ENCODE measurements at places on chromosomes 5 and 9. TPM values are rescaled to one million over a fixed set of nuclear protein-coding genes. Genes with fewer than 3 reads are reported as not detected.

DNA sequence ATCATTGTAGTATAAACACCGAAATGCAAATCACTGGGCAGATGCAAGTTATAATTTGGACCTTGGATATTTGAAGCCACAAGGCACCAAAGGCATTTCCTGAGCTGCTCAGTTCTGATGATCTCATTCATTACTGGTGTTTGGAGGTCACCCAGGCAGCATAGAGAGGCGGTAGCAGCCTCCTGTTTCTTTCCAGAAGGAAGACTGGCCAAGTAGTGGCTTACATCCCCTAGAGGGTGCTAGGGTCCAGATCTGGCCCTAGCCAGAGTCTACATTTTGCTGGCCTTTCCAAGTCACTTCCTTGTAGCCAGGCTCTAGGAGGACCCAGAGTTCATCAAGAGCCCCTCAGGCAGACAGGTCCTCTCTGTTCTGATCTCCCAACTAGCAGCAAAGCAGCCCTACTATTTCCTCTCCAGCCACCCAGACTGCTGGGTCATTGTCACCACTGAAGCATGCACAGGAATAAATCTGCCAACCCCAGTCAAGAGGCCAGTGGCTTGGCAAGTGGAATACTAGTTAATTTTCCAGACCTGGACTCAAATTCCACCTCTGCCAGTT lies 33.4 kb upstream of the TTC1 start:
- no peak for DNase-seq

Gene SPATA31D4
- total RNA-seq = not detected

GRCh38 chr5:125526966-125527365 lies 780.5 kb upstream of the ZNF608 start:
- DNase-seq = no peak

DNA sequence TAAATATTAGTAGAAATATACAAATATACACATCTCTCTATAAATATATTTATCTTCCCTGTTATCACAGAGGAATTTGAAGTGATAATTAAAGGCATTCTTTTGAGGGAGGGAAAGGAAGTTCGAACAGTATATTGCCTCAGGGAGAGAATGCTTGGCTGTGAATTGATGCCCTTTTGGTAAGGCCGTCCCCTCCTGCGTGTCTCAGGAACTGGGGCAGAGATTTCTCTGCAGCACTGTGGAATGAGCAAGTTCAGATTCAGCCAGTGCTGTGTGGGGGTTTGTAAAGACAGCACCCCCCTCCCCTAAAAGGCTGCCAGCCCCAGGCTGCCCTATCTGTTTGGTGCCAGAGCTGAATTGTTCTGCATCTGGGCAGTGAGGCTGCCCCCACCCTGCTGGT lies 42.0 kb downstream of the UBE2QL1 start:
- DNase-seq = no peak

Gene IL5
- total RNA-seq = not detected

DNA sequence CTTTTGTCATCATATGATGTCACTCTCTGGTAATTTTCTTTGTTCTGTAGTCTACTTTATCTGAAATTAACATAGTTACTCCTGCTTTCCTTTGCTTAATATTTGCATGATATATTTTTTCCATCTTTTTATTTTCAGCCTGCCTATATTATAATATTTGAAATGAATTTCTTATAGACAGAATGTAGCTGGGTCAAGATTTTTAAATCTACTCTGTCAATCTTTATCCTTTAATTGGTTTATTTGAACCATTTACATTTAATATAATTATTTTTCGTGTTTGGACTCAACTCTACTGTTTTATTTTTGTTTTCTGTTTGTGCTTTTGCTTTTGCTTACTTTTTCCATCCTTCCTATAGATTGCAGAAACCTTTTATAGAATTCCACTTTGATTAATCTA lies 118.0 kb downstream of the FOXD1 start:
- DNase-seq = no peak

- DNase-seq = no peak
These were observed 27.1 kb upstream of the PSAT1 start for GRCh38 chr9:78269784-78270183.

Data from ureter (tissue), 1 donor.